Smooth muscle cell of the umbilical artery (primary cell): ENCODE measurements at places on chromosomes 13 and 19. TPM values are rescaled to one million over a fixed set of nuclear protein-coding genes. Genes with fewer than 3 reads are reported as not detected.

ZNF14 gene
- 5.5 and 8.3 TPM in 2 replicates for total RNA-seq

KANK2 gene
- total RNA-seq = 165 and 167 TPM in 2 replicates

ZNF627 gene
- total RNA-seq = 22.1 and 27.0 TPM in 2 replicates

ZNF790 gene
- total RNA-seq = 7.4 and 8.0 TPM in 2 replicates

ZNF667 gene
- total RNA-seq = 9.2 and 10.0 TPM in 2 replicates

SHISA7 gene
- not detected in 2 replicates for total RNA-seq

LILRB5 gene
- not detected in 2 replicates for total RNA-seq

TEX29 gene
- total RNA-seq = 0.30 TPM in 1 of 2 replicates, not detected in the other

CCL25 gene
- not detected in 2 replicates for total RNA-seq

CCDC70 gene
- total RNA-seq = not detected in 2 replicates

UNC13A gene
- total RNA-seq = 0.30 and 0.97 TPM in 2 replicates
